ENCODE measurements at places on chromosomes 7 and 10. TPM values are rescaled to one million over a fixed set of nuclear protein-coding genes. Genes with fewer than 3 reads are reported as not detected.

GRCh38 chr10:103853428-103854264 lies 1.7 kb downstream of the SH3PXD2A start:
- H3K36me3 ChIP-seq, result no peaks in the 10 kb centered on the region
- no peak overlapping the region for H3K27ac ChIP-seq
- H3K4me1 ChIP-seq, result peaks cover 44% of the 10 kb centered on the region
- H3K27me3 ChIP-seq, result no peaks in the 10 kb centered on the region
- peak overlapping the region; percentile 69 for H3K4me3 ChIP-seq

SLC18A3 gene
- total RNA-seq, result 4.6 TPM

NKX1-2 gene
- 0.07 TPM for total RNA-seq

UCMA gene
- total RNA-seq, result not detected

ABCB1 gene
- 1.8 TPM for total RNA-seq

DNA sequence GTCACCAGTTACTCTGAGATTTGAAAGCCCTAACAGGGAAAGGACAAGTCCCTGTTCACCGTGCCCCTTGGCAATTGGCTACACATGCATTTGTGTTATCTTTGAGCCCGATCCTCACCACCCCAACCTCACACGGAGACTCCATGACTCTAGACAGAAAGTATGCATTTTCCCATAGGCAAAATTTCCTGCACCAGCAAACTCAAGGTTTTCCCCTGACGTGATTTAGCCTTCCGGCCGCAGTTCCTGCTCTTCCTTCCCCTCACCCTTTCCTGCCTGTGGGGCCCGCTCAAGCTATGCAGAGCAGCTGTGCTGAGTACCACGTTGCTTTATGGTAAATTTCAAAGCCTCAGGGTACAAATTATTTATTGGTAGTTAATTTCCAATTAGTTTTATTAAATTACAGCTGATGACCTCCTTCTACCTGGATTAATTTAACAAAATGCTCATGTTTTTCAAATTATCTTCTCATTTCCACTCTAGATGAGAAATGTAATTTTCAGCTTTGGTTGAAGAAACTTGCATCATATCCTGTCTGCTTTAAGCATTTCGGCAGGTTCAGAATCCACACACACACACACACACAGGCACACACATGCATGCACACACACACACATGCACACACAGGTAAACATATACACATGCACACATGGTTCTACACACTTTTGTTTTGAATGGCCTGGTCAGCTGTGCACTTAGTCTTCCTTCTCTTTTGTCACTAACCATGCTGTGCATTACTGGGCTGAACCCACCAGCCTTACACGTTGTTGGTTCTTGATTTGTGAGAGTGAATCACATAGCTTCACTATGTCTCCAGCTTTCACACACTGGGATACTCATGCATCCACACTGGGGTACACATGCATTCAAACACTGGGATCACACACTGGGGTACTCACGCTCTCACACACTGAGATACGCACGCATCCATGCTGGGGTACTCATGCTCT lies 283.1 kb upstream of the PITRM1 start:
- no peaks in the 10 kb centered on the region for H3K27me3 ChIP-seq
- H3K4me3 ChIP-seq, result no peak overlapping the region
- DNase-seq, result peak; percentile 30
- H3K36me3 ChIP-seq, result no peaks in the 10 kb centered on the region
- peaks cover 36% of the 10 kb centered on the region for H3K4me1 ChIP-seq

- no peaks in the 10 kb centered on the region for H3K27me3 ChIP-seq
- no peak overlapping the region for H3K27ac ChIP-seq
- no peak for DNase-seq
- H3K4me3 ChIP-seq, result no peak overlapping the region
- peaks cover 52% of the 10 kb centered on the region for H3K4me1 ChIP-seq
These were observed 49.4 kb downstream of the CAV1 start for GRCh38 chr7:116574025-116574822.

GRCh38 chr10:78283069-78283682 lies 249.5 kb downstream of the RPS24 start:
- H3K36me3 ChIP-seq, result no peaks in the 10 kb centered on the region
- H3K27ac ChIP-seq, result no peak overlapping the region
- no peak for DNase-seq
